Tibial nerve (tissue), 4 donors: ENCODE measurements at places on chromosomes 4 and X. TPM values are rescaled to one million over a fixed set of nuclear protein-coding genes. Genes with fewer than 3 reads are reported as not detected.

Gene GAGE12H
- not detected for total RNA-seq

GRCh38 chr4:55906989-55907388 lies 41.8 kb upstream of the CEP135 start:
- no peaks in the 10 kb centered on the region for H3K4me1 ChIP-seq
- no peaks in the 10 kb centered on the region for H3K27me3 ChIP-seq
- no peak for DNase-seq
- H3K4me3 ChIP-seq, result no peak overlapping the region
- H3K36me3 ChIP-seq, result no peaks in the 10 kb centered on the region
- no peak overlapping the region for H3K27ac ChIP-seq

- H3K27me3 ChIP-seq, result no peaks in the 10 kb centered on the region
- no peak overlapping the region for H3K27ac ChIP-seq
- no peaks in the 10 kb centered on the region for H3K4me1 ChIP-seq
- no peak for DNase-seq
- no peak overlapping the region for H3K4me3 ChIP-seq
Measured at GRCh38 chr4:47367761-47368160, 95.7 kb downstream of the COMMD8 start.

DNA sequence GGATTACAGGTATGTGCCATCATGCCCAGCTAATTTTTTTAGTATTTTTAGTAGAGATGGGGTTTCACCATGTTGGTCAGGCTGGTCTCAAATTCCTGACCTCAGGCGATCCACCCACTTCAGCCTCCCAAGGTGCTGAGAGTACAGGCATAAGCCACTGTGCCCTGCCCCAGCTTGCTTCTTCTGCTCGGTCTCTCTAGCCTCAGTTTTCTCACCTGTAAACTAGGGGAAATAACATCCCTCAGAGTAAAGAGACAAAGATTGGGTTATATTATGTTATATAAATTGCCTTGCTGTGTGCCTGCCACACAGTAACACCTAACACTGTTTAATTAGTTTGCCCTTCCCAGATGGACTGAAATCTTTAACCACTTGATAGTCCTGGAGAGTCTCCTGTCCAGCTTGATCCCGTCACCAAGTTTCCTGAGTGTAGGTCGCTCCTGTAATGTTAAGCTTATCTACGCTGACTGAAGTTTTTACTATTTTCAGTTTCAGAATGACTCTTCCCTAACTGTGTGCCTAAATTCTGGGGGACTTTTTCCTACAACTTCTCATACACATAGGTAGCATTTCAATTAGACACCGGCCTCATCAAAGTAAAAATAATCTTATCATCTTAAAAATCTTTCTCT lies 412.7 kb upstream of the TENM3 start:
- no peak overlapping the region for H3K27ac ChIP-seq
- H3K36me3 ChIP-seq, result no peaks in the 10 kb centered on the region
- no peak overlapping the region for H3K4me3 ChIP-seq
- DNase-seq, result no peak
- H3K27me3 ChIP-seq, result no peaks in the 10 kb centered on the region

Gene PDCL2
- total RNA-seq, result not detected

DNA sequence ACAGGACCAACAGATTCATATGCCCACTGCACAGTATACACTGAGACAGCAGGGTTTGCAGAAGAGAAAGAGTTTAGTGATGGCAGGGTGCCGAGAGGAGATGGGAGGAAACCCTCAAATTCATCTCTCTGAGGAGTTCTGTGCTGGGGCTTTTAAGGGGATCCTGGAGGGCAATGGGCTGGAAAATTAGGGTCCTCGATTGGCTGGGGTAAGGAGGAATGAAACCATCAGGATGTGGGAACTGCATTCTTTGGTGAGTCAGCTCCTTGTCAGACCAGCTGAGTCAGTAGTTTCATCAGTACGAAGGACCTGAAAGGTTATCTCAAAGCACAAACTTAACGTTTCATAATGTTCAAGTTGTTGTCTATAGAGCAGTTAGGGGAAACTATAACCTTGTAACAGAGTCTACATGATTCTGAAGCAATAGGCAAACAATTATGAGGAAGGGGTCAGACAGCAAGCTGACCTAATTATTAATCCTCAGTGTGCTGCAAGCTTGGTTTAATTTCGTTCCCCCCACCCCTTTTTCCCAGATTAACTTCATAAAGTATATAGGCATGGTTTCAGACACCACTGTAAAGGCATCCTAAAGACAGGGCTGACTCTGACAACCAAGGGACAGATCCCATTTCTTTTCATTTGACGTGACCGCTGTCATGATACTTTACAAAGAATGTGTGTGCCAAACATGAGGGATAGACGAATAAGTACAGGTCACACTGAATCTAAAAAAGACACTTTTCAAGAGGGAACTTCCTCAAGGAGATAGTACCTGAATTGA lies 1.5 kb upstream of the MSMO1 start:
- H3K27ac ChIP-seq, result peak overlapping the region; percentile 91
- H3K36me3 ChIP-seq, result no peaks in the 10 kb centered on the region
- H3K4me1 ChIP-seq, result peaks cover 32% of the 10 kb centered on the region
- H3K27me3 ChIP-seq, result no peaks in the 10 kb centered on the region

DNA sequence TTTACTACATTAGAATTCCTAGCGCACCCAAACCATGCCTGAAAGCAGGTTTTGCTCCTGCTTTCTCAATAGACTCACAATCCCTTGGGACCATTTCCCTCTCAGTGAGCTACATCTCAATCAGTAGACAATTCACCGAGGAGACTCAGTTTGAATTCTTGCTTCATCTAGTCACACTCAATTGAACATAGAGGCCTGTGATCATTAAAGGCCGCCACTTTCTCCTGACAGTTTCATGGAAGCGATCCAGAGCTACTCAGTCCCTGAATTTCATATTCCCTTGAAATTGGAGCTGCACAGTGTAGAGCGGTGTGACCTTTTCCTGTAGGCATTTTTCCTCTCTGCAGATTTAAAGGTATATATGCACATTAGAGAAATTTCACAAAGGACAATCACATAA lies 193.9 kb upstream of the SPOCK3 start:
- H3K4me1 ChIP-seq, result no peaks in the 10 kb centered on the region

Gene HS6ST2
- total RNA-seq, result 0.66 TPM

- H3K4me1 ChIP-seq, result no peaks in the 10 kb centered on the region
- no peaks in the 10 kb centered on the region for H3K36me3 ChIP-seq
- H3K27me3 ChIP-seq, result peaks cover 21% of the 10 kb centered on the region
- no peak for DNase-seq
Measured at GRCh38 chrX:21658152-21658737, at the start of gene KLHL34. Gene KLHL34, minus strand, starts transcription at chrX:21658330. Its CDS starts 542 bp downstream, at chrX:21657788.

DNA sequence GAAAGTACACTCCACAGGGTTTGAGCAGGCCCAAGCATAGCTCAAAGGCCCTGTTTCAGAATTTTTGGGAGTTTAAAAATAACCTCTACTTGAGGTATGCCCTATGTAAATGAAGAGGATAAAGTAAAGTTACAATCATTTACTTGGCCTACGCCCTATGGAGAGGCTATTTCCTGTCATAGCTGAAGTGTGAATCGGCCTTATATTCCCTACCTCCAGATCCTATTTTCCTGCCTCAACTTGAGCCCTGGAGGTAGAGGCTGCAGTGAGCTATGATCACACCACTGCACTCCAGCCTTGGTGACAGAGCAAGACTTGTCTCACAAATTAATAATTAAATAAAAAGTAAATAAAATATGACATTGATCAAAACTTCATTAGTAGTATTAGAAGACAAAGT lies 11.5 kb upstream of the TXLNG start:
- H3K4me1 ChIP-seq, result no peaks in the 10 kb centered on the region
- no peak overlapping the region for H3K27ac ChIP-seq
- no peak for DNase-seq
- no peaks in the 10 kb centered on the region for H3K27me3 ChIP-seq
- H3K36me3 ChIP-seq, result no peaks in the 10 kb centered on the region
- no peak overlapping the region for H3K4me3 ChIP-seq

DNA sequence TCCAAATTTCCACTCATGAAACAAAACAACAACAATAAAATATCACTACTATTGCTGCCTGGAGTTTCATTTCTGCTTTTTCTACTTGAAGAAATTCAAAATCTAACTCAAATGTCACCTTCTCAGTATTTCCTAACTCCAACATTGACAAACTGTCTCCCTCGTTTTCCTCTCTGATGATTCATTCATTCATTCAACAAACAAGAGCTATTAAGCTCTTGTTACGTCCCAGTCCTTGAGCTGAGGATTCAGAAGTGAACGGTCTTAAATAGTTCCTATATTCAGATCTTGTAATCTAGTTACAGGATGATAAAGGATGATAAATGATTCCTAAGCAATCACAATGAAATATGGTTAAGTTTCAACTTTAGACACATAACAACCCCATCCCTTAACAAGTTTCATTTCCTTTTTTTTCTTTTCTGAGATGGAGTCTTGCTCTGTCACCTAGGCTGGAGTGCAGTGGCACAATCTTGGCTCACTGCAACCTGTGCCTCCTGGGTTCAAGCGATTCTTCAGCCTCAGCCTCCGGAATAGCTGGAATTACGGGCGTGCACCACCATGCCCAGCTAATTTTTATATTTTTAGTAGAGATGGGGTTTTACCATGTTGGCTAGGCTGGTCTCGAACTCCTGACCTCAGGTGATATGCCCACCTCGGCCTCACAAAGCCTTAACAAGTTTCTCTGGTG lies 1.7 kb downstream of the SLC9B2 start:
- no peak overlapping the region for H3K4me3 ChIP-seq
- DNase-seq, result no peak
- H3K27me3 ChIP-seq, result no peaks in the 10 kb centered on the region
- no peaks in the 10 kb centered on the region for H3K4me1 ChIP-seq
- H3K36me3 ChIP-seq, result no peaks in the 10 kb centered on the region

DNA sequence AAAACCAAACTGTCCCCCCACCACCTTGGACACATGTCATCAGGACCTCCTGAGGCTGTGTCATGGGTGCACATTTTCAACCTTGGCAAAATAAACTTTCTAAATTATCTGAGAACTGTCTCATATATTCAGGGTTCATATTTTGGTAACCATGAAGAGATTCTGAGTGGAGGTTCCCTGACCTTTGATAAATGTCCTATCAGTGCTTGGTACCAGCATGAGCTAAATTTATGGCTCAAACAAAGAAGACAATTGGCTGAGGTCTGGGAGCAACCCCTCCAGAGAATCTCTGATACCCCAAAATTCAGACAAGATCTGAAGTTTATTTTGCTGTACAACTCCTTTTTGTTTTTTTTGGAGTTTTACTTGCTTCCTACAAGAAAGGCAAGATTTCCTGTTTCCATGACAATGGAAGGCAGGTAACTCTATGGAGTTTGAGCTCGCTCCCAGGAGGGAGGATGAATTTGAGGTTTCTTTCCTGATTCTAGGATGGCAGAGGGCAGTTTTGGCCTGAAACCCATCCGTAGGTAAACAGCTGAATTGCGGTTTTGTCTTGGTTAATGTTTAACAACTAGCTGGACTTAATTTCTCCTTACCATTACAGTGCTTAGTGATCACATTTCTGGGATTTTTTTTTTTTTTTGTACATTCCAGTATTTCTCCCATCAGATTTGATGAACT lies 14.5 kb downstream of the UGT2B15 start:
- no peak for DNase-seq
- H3K4me3 ChIP-seq, result no peak overlapping the region
- no peaks in the 10 kb centered on the region for H3K4me1 ChIP-seq
- no peaks in the 10 kb centered on the region for H3K27me3 ChIP-seq

Gene SMR3A
- not detected for total RNA-seq

Gene UGT2B11
- not detected for total RNA-seq

Gene CT45A1
- not detected for total RNA-seq

- peaks cover 13% of the 10 kb centered on the region for H3K27me3 ChIP-seq
- DNase-seq, result no peak
- no peak overlapping the region for H3K27ac ChIP-seq
- H3K4me3 ChIP-seq, result no peak overlapping the region
- H3K4me1 ChIP-seq, result no peaks in the 10 kb centered on the region
Measured at GRCh38 chrX:69489625-69490024, 14.5 kb upstream of the NALF2 start.

- H3K27ac ChIP-seq, result no peak overlapping the region
- no peaks in the 10 kb centered on the region for H3K27me3 ChIP-seq
- no peak for DNase-seq
- no peaks in the 10 kb centered on the region for H3K36me3 ChIP-seq
Measured at GRCh38 chr4:94221916-94222315, 14.3 kb downstream of the SMARCAD1 start.

- DNase-seq, result no peak
- H3K4me1 ChIP-seq, result peaks cover 15% of the 10 kb centered on the region
- no peaks in the 10 kb centered on the region for H3K36me3 ChIP-seq
- no peak overlapping the region for H3K4me3 ChIP-seq
Measured at GRCh38 chr4:183321079-183321478, 1.0 kb upstream of the CLDN22 start.

GRCh38 chr4:38868059-38868960 lies 704 bp downstream of the FAM114A1 start:
- H3K36me3 ChIP-seq, result no peaks in the 10 kb centered on the region
- H3K27me3 ChIP-seq, result no peaks in the 10 kb centered on the region
- peak; percentile 36 for DNase-seq

Gene MAGEC2
- total RNA-seq, result not detected

GRCh38 chrX:150162141-150162540 lies 201.0 kb upstream of the MAMLD1 start:
- no peaks in the 10 kb centered on the region for H3K27me3 ChIP-seq
- no peak overlapping the region for H3K27ac ChIP-seq
- DNase-seq, result no peak
- no peak overlapping the region for H3K4me3 ChIP-seq
